Esophagus muscularis mucosa (tissue), 4 donors: ENCODE measurements at places on chromosomes 11 and 22. TPM values are rescaled to one million over a fixed set of nuclear protein-coding genes. Genes with fewer than 3 reads are reported as not detected.

KCNJ11 gene
- not detected for total RNA-seq

GRCh38 chr11:120869516-120870011, 154.3 kb upstream of the TBCEL start:
- DNase-seq, result no peak

GRCh38 chr11:130150790-130151189, 8.8 kb upstream of the ST14 start:
- DNase-seq, result no peak

GRCh38 chr11:35714882-35715627, 52.5 kb downstream of the TRIM44 start:
- DNase-seq, result no peak

- no peak for DNase-seq
Measured at GRCh38 chr22:48299124-48299523, 1528.5 kb downstream of the BRD1 start.

DNA sequence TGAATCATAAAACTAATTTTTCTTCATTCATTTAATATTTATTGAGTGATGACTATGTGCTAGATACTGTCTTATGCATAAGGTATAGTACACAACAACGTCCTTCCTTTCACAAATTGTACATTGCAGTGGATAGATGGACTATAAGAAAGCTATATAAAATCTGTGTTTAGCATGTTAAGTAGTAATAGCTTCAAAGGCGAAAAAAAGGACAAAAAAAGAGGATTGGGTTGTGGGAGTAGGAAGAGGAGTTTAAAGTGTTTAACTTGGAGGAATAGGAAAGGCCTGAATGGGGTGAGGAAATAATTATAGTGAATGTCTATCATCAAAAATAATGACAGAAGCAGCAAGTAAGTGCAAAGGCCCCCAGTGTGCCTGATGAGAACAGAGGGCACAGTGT, 565.4 kb upstream of the LUZP2 start:
- DNase-seq, result no peak

- DNase-seq, result no peak
Measured at GRCh38 chr11:603154-603553, 12.6 kb downstream of the IRF7 start.

DNA sequence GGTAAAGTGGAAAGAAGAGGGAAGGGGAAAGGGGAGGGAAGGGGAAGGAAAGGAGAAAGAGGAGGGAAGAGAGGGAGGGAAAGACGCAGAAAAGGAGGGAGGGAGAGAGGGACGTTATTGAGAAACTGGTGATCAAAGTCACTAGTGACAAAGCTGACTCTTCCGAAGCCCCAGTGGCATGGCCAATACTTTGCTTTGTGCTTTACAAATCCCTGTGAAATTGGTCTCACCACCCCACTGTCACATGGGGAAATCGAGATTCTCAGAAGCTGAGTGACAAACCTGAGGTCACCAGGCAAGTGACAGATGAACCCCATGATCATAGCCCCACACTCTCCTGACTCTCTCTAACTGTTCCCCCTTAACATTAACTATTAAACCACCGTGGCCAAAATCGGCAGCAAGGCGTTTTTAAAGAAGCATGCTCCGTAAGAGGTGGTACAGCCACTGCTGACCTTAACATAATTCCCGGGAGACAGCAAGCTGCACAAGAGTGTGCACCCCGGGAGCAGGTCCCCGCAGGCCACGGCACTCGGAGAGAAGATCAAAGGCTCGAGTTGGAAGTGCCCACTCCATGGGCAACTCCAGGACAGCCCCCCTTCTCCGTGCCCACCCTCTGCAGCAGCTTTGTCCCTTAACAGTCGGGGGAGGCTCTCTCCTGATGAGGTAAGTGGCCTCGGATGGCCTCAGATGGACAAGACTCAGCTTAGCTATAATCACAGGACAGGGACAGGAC, 34.8 kb downstream of the CELSR1 start:
- no peak for DNase-seq

DNA sequence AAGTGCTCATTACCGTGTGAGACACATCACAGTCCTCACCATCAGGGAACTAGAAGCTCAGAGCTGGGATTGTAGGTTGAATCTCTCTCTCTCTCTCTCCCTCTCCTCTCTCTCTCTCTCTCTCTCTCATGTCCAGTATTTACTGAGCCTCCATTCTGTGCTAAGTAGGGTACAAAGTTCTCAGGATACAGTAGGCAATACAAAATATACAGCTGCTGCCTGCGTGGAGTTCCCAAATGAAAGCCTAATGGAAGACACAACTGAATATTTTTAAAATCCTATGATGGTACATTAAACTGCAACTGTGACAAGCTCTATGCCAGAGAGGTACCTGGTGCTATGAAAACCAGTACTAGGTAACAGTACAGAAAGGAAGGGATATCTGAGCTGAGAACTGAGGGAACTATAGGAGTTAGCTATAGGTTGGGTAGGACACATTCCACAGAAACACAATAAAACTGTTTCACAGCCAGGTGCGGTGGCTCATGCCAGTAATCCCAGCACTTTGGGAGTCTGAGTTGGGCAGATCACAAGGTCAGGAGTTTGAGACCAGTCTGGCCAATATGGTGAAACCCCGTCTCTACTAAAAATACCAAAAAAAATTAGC, 9.6 kb upstream of the PRG2 start:
- no peak for DNase-seq

DNA sequence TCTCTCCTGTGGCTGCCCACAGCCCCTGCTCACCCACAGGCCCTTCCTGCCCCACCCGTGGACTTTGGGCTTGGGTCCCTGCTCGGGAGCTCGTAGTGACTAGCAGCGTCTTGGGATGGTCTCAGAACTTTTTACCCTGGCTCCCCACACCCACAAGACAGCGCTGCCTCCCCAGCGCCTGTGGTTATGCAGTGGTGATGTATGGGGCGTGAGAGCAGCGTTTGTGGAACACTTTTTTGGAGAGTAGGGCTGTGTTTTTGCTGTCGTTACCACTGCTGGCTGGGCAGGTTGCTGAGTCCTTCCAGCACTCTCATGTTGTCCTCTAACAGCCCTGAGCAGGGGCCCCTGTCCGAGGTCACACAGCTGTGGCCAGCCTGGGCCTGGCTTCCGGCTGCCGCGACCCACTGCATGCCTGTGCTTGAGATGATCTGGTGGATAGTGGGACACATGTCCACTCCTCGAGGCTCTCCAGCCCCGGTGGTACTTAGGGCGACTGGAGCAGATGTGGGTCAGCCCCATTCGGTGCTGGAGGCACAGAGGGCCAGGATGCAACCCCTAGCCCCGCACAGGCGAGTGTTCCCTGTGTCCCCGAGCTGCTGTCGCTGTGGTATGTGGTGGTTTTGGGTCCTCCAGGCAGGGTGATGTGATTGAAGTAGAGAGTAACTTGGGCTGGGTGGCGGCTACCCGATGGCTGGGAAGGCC, 7.1 kb upstream of the GRAMD4 start:
- no peak for DNase-seq

LRRC10B gene
- 2.2 TPM for total RNA-seq

- DNase-seq, result peak; percentile 81
Measured at GRCh38 chr22:22099833-22100812, 117.5 kb upstream of the TOP3B start.

NUDT22 gene
- 58.7 TPM for total RNA-seq
